Activated T-helper 1 cell treated with anti-CD3 and anti-CD28 coated beads, Interleukin-12 subunit alpha, Interleukin-12 subunit beta, Interleukin-2, Interleukin-4 antibody, amounts not matched to agents 30 ng/mL and 10 ng/mL and 1 ng/mL, durations not matched to agents 14 hours and 24 hours and 36 hours (primary cell): ENCODE measurements at places on chromosomes 2 and 18. TPM values are rescaled to one million over a fixed set of nuclear protein-coding genes. Genes with fewer than 3 reads are reported as not detected.

DNA sequence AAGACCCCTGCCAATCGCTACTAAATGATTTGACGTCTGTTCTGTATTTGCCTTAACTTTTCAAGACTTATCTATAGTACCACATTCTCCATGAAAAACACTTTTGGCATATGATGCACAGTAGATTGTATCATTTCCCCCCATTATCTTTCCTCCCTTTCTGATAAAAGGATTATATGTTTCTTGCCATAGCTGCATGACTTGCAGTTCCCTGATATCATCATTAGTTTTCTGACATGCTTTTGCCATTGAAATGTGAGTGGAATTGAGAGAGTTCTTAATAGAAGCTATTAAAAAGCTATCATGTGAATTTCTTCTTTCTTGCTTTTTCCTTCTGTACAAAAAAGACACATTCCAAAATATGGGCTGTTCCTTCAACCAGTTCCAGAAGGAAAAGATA is 130.3 kb downstream of the TMEFF2 start:
- H3K27me3 ChIP-seq: peaks cover 17% of the 10 kb centered on the region
- H3K27ac ChIP-seq: no peak overlapping the region
- H3K36me3 ChIP-seq: no peaks in the 10 kb centered on the region
- no peak for DNase-seq

- no peak overlapping the region for H3K4me3 ChIP-seq
- H3K36me3 ChIP-seq: peaks cover 40% of the 10 kb centered on the region
- DNase-seq: peak; percentile 55
- H3K27me3 ChIP-seq: no peaks in the 10 kb centered on the region
- no peak overlapping the region for H3K27ac ChIP-seq
Measured at GRCh38 chr2:118003396-118003824, 10.5 kb downstream of the CCDC93 start.

DNA sequence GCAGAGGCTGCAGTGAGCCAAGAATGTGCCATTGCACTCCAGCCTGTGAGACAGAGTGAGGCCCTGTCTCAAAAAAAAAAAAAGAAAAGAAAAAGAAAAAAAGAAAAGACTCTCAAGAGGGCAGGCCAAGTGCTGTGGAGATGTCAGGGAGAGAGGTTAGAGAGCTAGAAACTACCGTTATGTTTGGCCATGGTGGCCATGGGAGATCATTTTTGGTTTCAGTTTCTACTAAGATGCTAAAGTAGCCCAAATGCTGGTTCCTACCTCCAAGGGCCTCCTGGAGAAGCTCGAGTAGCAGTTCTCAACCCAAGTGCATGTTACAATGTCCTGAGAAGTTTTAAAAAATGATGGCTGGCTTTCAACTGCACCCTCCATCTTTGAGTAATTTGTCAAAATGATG is 47.4 kb upstream of the TCF4 start:
- H3K4me1 ChIP-seq: no peaks in the 10 kb centered on the region
- H3K36me3 ChIP-seq: no peaks in the 10 kb centered on the region
- DNase-seq: no peak
- no peaks in the 10 kb centered on the region for H3K27me3 ChIP-seq
- no peak overlapping the region for H3K4me3 ChIP-seq

GRCh38 chr2:19216676-19217602 is 141.5 kb downstream of the OSR1 start:
- H3K4me1 ChIP-seq: no peaks in the 10 kb centered on the region
- H3K27ac ChIP-seq: no peak overlapping the region

DNA sequence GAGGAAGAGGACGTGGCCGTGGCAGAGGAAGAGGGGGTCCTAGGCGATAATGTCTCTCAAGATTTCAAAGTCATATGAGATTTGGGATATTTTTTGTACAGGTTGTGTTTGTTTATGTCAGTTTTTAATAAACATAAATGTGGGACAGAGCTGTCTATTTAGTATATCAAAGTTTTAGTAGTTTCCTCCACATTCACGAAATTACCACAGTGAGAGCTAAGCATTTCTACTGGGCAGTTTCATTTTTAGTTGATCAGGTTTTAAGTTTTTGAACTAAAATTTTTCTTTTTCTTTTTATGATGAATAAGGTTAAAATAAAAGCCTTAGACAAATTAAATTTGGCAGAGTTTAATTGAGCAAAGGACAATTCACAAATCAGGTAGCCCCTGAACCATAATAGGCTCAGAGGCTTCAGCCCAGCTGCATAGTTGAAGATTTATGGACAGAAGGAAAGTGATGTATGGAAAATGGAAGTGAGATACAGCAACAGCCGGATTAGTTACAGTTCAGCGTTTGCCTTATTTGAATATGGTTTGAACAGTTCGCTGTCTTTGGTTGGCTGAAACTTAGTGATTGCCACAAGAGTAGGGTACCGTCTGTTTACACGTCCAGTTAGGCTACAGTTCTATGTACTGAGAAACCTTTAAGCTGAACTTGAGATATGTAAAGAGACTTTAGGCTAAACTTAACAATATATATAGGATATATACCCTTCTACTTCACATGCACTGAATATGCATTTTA is 17.1 kb downstream of the SNRPD1 start:
- no peak for DNase-seq
- peaks cover 18% of the 10 kb centered on the region for H3K4me1 ChIP-seq
- peaks cover 44% of the 10 kb centered on the region for H3K36me3 ChIP-seq
- H3K27ac ChIP-seq: peak overlapping the region; percentile 18
- H3K4me3 ChIP-seq: no peak overlapping the region

GRCh38 chr2:171069286-171069956 is 91.3 kb downstream of the TLK1 start:
- no peak overlapping the region for H3K27ac ChIP-seq
- H3K4me1 ChIP-seq: peaks cover 2% of the 10 kb centered on the region
- no peak for DNase-seq
- no peaks in the 10 kb centered on the region for H3K27me3 ChIP-seq

The PCARE gene
- total RNA-seq: not detected in 2 replicates

DNA sequence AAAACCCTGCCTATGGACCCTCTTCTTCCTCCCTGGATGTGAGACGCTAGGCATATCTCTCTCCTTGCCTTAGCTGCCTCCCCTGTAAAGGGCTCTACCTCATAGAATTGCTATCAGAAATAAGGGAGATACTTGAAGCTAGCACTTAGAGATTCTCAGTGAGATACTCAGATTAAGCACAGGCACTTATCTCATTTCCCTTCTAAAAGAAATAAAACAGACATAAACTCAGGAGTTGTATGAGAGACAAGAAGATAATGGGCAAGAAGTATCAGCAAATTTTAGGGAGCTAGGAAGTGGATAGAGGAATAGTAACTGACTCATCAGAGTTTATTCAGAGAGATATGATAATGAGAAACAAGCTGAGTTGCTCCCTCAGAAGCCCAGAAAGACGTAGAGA is 131.0 kb downstream of the SP3 start:
- no peak overlapping the region for H3K4me3 ChIP-seq
- no peaks in the 10 kb centered on the region for H3K36me3 ChIP-seq
- H3K27me3 ChIP-seq: peaks cover 4% of the 10 kb centered on the region
- no peak for DNase-seq
- H3K27ac ChIP-seq: no peak overlapping the region
- no peaks in the 10 kb centered on the region for H3K4me1 ChIP-seq

GRCh38 chr2:127219171-127220070 is 678 bp downstream of the CYP27C1 start:
- peak overlapping the region; percentile 33 for H3K4me3 ChIP-seq
- peaks cover 3% of the 10 kb centered on the region for H3K36me3 ChIP-seq
- H3K27me3 ChIP-seq: peaks cover 56% of the 10 kb centered on the region
- H3K4me1 ChIP-seq: peaks cover 15% of the 10 kb centered on the region
- no peak overlapping the region for H3K27ac ChIP-seq

GRCh38 chr2:138390316-138390945 is 111.1 kb upstream of the SPOPL start:
- no peaks in the 10 kb centered on the region for H3K27me3 ChIP-seq
- no peak overlapping the region for H3K4me3 ChIP-seq
- H3K4me1 ChIP-seq: no peaks in the 10 kb centered on the region
- H3K36me3 ChIP-seq: no peaks in the 10 kb centered on the region

- no peak overlapping the region for H3K4me3 ChIP-seq
- no peaks in the 10 kb centered on the region for H3K36me3 ChIP-seq
- DNase-seq: no peak
- H3K27me3 ChIP-seq: no peaks in the 10 kb centered on the region
Measured at GRCh38 chr2:108920686-108921085, 68.3 kb downstream of the EDAR start.

GRCh38 chr18:71456206-71456605 is 1087.9 kb downstream of the CBLN2 start:
- H3K36me3 ChIP-seq: no peaks in the 10 kb centered on the region
- H3K27me3 ChIP-seq: peaks cover under 1% of the 10 kb centered on the region
- no peaks in the 10 kb centered on the region for H3K4me1 ChIP-seq
- no peak for DNase-seq
- no peak overlapping the region for H3K27ac ChIP-seq

DNA sequence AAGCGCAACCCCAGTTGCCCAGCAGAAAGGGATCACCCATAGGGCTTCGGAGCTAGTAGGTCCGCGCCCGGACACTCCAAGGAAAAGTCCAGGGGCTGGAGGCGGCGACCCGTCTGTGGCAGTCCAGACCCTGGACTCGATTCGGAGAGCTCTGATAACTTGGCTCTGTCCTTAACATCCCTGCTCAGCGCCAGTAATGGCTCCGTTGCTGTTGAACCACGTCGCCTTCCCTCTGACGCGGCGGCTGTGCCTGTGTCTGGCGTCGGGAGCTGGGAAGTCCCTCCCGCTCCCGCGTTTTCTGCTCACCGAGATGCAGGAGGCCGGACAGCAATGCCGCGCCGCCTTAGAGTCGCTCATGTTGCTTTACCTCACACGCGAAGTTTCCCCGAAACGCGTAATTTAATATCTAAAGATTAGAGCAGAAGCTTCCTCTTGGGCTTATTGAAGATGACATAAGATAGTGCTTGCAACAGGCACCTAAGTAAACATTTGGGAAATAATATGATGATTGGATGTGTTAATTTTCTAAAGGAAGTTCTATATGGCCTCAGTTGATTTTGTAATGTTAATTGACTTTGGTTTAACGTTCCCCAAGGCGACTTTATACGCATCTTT is 1.3 kb upstream of the ZBTB14 start:
- DNase-seq: peak; percentile 52
- peak overlapping the region; percentile 94 for H3K4me3 ChIP-seq
- H3K27ac ChIP-seq: peak overlapping the region; percentile 98

- no peak overlapping the region for H3K27ac ChIP-seq
- DNase-seq: no peak
- H3K27me3 ChIP-seq: no peaks in the 10 kb centered on the region
- H3K4me3 ChIP-seq: no peak overlapping the region
- no peaks in the 10 kb centered on the region for H3K36me3 ChIP-seq
Measured at GRCh38 chr2:228268756-228269155, 87.3 kb upstream of the SPHKAP start.

The REEP1 gene
- 0.26 and 0.81 TPM in 2 replicates for total RNA-seq

GRCh38 chr2:8551622-8552074 is 130.2 kb upstream of the ID2 start:
- no peaks in the 10 kb centered on the region for H3K27me3 ChIP-seq
- H3K27ac ChIP-seq: peak overlapping the region; percentile 1
- H3K4me3 ChIP-seq: no peak overlapping the region
- no peak for DNase-seq
- peaks cover 25% of the 10 kb centered on the region for H3K4me1 ChIP-seq

GRCh38 chr2:21668078-21668710 is 544.4 kb downstream of the TDRD15 start:
- H3K27ac ChIP-seq: no peak overlapping the region
- H3K4me1 ChIP-seq: no peaks in the 10 kb centered on the region
- H3K27me3 ChIP-seq: no peaks in the 10 kb centered on the region
- H3K36me3 ChIP-seq: no peaks in the 10 kb centered on the region
- no peak for DNase-seq
- no peak overlapping the region for H3K4me3 ChIP-seq

The SPAST gene
- 18.9 and 21.0 TPM in 2 replicates for total RNA-seq

GRCh38 chr18:27017901-27018500 is 152.5 kb upstream of the AQP4 start:
- H3K4me1 ChIP-seq: no peaks in the 10 kb centered on the region
- no peak overlapping the region for H3K27ac ChIP-seq
- H3K27me3 ChIP-seq: no peaks in the 10 kb centered on the region
- no peak for DNase-seq

GRCh38 chr2:20472569-20472968 is 25.7 kb downstream of the RHOB start:
- no peaks in the 10 kb centered on the region for H3K36me3 ChIP-seq
- H3K4me3 ChIP-seq: no peak overlapping the region
- DNase-seq: no peak
- no peaks in the 10 kb centered on the region for H3K4me1 ChIP-seq
- no peak overlapping the region for H3K27ac ChIP-seq

- no peak overlapping the region for H3K27ac ChIP-seq
- H3K27me3 ChIP-seq: peaks cover 66% of the 10 kb centered on the region
- H3K36me3 ChIP-seq: no peaks in the 10 kb centered on the region
- no peak for DNase-seq
- H3K4me1 ChIP-seq: peaks cover 7% of the 10 kb centered on the region
Measured at GRCh38 chr18:48412339-48412929, 3.3 kb upstream of the ZBTB7C start.

GRCh38 chr2:40428439-40428838 is 23.5 kb downstream of the SLC8A1 start:
- no peak for DNase-seq
- H3K27me3 ChIP-seq: no peaks in the 10 kb centered on the region
- no peak overlapping the region for H3K27ac ChIP-seq
- H3K36me3 ChIP-seq: no peaks in the 10 kb centered on the region
- H3K4me3 ChIP-seq: no peak overlapping the region

DNA sequence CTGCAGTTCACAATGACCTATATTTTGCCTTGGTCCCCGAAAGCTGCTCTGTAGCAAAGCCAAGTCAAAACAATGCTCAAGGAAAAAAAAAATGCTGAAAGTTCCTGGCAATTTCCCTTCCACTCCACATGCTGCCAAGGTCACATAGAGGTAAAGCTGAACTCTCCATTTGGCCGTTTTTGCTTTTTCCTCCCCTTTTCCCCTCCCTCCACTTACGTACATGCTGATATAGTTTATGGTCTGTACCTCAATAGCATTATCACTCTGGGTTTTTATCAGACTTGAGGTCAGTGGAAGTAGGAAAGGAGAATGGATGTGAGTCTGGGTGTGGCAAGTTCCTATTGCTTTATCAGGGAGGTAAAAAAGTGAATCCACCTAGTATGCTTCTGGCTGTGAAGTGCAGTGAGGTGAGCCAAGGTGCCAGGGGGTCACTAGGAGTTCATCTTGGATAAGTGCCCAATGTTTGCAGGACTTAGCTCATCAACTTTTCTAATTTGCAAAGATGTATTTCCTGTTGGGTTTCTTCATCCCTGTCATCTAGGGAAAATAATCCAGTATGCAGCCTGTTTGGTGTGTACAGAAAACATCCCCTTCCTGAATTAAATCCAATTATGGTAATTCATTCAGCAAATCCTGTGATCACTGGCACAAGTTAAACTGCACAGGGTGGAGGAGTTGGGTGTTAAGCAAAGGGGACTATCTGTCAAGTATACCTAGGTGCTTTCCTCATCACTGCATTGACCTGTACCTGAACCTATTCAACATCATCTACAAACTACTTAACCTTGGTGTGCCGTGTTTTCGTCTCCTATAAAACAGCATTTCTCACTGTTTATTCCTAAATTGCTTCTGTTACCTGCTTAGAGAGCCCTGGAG is 124.3 kb upstream of the CYP26B1 start:
- no peaks in the 10 kb centered on the region for H3K36me3 ChIP-seq
- no peak overlapping the region for H3K27ac ChIP-seq
- H3K4me1 ChIP-seq: no peaks in the 10 kb centered on the region
- DNase-seq: no peak
